IPS-NIHi11 (cell line): ENCODE measurements at places on chromosomes 16 and 17.

DNA sequence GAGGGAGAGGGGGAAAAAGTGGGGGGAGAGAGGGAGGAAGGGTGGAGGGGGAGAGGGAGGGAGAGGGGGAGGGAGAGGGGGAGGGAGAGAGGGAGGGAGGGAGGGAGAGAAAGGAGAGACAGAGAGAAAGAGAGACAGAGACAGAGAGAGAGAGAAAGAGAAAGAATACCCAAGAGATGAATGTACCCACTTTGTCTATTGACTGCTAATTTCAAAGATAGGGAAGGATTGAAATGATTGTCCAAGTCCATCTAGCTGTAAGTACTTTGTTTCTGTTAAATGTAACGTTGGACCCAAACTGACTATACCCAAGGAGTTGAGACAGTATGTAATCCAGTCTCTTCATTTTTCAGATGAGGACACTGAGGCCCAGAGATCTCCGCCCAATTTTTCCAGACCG lies 374.9 kb downstream of the GRIN2A start:
- no peak for DNase-seq

DNA sequence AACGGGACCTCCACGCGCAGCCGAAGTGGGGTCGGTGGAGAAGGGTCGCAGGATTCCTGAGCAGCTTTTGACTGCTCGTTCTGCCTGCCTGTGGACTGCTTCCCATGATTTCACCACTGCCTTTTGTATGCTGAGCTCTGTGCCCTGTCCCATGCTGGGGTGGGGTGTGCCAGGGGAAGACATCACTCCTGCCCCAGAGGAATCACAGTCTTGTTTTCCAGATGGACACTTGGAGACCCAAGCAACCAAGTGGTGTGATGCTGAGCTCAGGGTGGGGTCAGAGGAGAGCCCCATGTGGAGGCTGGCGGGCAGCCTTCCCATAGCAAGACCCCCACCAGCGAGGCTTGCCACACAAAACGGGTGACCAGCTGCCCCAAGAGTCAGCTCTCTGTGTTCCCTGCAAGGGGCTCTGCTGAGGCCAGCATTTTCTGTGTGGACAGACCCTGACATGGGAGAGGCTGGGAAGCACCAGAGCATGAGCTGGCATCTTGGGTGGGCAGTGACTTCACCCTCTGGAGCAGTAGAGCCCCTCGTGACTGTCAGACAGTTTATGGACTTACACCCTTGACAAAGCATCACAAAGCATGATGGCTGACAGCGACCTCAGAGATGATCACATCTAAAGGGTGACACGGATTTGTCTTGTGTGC lies 111.9 kb downstream of the GNAO1 start:
- DNase-seq, result no peak

- DNase-seq, result no peak
These were observed 52.5 kb downstream of the NKD1 start for GRCh38 chr16:50600582-50601283.

DNA sequence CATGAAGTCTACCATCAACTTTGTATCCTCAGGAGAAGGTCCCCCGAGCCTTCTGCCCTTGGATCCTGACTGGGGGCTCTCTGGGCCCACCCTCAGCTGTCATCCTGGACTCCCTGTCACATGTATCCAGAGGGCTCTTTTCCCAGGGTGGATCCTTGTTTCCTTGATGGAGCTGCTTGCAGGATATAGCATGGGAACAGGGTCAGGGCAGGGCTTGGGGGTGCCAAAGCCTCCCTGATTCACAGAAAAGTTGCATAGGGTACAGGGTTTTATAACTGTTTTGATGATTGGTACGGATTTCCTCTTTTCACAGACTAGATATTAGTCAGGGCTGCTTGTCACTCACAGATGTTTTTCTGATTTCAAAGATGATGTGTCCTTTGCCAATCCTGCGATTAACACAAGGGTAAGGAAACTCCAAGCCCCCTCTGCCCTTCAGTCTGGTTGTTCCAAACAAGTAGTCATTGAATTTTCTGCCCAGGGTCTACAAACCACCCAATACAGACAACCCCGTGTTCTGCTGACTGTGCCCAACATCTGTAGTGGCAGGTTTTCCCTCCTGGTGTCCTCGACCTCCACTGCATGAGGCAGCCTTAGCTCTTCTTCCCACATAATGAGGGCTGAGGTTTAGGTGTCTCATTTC lies 20.6 kb upstream of the SLC35G3 start:
- DNase-seq, result no peak

- no peak for DNase-seq
These were observed 32.0 kb downstream of the PTRH2 start for GRCh38 chr17:59675231-59675630.
